ENCODE measurements at places on chromosomes 11 and 22. TPM values are rescaled to one million over a fixed set of nuclear protein-coding genes. Genes with fewer than 3 reads are reported as not detected.

DNA sequence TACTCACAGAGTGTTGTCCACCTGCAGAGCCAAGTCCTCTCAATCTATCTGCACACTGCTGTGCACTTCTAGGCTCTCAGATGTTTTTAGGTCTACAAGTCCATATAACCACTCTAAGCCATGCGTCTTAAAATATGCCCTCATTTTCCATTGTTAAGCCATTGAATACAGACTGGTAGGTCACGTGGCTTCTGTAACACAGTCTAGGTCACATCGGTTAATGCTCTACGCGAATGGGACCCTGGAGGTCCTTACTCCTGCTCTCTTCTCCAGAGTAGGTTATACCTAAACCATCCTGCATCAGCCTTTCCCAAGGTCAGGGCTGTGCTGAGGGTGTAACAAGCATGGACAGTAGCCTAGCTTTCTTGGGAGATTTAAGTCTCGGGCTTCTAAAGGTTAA is 819 bp downstream of the JAML start:
- no peak for DNase-seq

- DNase-seq = no peak
Observed at GRCh38 chr11:13772223-13773046, 104.0 kb downstream of the FAR1 start.

GRCh38 chr11:48037709-48038468 is 57.5 kb downstream of the PTPRJ start:
- no peak for DNase-seq

DNA sequence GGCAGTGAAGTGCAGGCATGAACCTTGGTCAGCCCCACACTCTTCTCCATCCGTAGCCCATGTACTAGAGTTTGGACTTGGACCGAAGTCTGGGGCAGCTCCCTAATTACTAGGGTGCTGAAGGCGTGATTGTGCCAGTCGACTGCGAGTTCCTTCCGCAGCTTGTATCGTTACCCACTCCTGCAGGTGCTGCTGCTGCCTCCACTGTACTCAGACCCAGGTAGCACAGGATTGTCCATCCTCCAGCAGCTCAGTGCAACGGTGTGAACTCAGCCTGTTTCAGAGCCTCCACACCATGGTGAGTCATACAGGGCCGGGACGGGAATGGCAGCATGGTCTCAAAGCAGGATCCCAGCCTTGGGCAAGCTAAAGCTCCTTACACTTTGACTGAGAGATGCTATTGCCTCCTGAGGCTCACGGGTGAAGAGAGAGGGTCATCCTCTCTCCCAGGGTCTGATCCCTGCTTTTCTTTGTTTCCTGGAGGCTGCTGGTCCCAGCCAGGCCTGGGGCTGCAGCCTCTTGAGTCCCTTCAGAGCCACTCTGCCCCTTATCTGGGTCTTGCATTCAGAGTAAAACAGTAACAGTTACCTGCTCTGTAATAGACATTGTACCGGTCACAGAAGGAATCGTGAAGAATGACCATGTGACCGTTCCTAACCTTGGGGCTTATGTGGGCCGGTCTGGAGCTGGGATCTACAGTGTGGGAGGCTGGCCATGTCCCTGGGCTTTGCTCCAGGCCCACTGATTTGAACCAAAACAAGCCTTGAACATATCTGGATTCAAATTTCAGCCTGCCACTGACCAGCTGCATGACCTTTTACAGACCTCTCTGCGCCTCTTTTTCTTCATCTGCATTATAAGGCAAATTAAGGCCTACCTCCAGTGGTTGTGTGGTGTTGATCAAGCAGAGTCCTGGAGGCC is 1.7 kb downstream of the TKFC start:
- no peak for DNase-seq

Gene MMP3
- 6.7 TPM for total RNA-seq

DNA sequence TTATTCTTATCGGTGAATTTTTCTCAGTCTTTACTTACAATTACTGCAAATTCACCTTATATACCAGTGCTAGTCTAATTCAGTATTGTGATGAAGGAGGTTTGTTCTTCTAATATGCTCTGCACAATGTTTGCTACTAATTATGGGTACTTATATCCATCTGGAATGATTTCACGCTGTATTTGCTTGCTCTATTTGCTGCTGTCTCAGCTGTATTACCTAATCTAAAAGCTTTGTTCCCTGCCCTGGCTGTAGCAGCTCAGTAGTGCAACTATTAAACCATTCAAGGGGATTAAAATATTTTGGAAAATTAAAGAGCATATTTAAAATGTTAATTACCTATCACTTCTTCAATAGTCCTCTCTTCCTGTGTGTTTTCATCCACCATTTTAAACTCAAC is 375.3 kb downstream of the LUZP2 start:
- no peak for DNase-seq

DNA sequence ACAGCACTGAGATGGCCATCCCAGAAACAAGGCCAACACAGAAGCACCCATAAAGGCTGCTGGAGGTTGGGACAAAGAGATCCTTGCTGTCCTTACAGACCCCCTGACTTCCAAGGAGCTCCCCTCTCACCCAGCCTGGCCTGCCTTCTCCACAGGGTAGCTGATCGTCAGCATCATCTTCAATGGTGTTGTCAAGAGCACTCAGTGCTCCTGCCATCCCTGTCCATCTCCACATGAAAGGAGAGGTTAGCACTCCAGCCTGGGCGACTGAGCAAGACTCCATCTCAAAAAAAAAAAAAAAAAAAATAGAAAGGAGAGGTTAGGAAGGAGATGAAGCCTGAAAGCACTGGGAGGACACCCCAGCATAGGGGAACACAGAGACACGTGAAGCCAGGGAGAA is 2.1 kb upstream of the POU2AF3 start:
- DNase-seq = no peak

DNA sequence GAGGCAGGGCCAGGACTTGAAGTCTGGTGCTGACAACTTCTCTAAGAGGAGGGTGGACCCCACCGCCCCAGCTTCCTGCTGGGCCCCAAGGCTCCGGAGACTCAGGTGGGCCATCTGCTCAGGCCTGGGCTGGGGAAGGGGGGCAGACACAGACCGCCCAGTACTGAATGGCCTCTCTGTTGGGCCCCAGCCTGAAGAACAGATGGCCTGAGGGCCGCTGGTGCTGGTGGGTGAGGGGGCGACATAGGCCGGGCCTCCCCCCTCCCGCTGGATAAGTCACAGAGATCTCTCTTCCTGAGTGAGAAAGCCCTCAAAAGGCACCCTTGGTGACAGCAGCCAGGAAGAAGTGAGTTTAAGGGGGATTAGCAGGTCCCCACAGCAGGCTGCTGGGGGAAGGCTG is 12.5 kb upstream of the TP53I11 start:
- DNase-seq = no peak

Gene GPR83
- total RNA-seq = 0.62 TPM

- no peak for DNase-seq
Observed at GRCh38 chr11:58621586-58622262, 741 bp upstream of the CNTF start.

GRCh38 chr11:91170711-91171110 is 947.9 kb upstream of the CHORDC1 start:
- no peak for DNase-seq

Gene TSSK2
- not detected for total RNA-seq

Gene KRTAP5-7
- 0.58 TPM for total RNA-seq

- no peak for DNase-seq
Observed at GRCh38 chr11:105574974-105575373, 34.9 kb upstream of the GRIA4 start.

DNA sequence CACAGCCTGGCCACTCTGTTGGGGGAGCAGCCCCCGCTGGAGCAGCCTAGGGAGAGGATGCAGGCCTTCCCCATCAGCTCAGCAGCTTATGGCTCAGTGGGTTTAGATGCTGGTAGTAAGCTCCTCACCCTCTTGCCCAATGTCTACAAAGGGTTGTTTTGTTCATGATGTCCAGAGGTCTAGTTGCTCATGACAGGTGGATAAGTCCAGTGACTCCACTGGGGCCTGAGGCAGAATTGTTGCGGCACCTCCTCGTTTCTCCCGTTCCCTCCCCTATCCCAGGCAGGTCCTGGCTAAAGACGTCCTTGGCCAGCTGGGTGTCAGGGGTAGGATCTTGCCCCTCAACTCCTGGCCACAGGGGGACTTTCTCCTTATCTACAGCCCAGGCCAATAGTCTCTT is 233.5 kb upstream of the B3GAT1 start:
- DNase-seq = no peak

Gene XNDC1N
- total RNA-seq = 11.7 TPM

GRCh38 chr11:1745701-1746320 is 4.6 kb downstream of the IFITM10 start:
- DNase-seq = peak; percentile 32

DNA sequence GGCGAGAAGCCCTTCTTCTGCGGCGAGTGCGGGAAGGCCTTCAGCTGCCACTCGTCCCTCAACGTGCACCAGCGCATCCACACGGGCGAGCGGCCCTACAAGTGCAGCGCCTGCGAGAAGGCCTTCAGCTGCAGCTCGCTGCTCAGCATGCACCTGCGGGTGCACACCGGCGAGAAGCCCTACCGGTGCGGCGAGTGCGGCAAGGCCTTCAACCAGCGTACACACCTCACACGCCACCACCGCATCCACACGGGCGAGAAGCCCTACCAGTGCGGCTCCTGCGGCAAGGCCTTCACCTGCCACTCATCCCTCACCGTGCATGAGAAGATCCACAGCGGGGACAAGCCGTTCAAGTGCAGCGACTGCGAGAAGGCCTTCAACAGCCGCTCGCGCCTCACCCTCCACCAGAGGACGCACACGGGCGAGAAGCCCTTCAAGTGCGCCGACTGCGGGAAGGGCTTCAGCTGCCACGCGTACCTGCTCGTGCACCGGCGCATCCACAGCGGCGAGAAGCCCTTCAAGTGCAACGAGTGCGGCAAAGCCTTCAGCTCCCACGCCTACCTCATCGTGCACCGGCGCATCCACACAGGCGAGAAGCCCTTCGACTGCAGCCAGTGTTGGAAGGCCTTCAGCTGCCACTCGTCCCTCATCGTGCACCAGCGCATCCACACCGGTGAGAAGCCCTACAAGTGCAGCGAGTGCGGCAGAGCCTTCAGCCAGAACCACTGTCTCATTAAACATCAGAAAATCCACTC is 12.2 kb downstream of the ZNF74 start:
- no peak for DNase-seq

DNA sequence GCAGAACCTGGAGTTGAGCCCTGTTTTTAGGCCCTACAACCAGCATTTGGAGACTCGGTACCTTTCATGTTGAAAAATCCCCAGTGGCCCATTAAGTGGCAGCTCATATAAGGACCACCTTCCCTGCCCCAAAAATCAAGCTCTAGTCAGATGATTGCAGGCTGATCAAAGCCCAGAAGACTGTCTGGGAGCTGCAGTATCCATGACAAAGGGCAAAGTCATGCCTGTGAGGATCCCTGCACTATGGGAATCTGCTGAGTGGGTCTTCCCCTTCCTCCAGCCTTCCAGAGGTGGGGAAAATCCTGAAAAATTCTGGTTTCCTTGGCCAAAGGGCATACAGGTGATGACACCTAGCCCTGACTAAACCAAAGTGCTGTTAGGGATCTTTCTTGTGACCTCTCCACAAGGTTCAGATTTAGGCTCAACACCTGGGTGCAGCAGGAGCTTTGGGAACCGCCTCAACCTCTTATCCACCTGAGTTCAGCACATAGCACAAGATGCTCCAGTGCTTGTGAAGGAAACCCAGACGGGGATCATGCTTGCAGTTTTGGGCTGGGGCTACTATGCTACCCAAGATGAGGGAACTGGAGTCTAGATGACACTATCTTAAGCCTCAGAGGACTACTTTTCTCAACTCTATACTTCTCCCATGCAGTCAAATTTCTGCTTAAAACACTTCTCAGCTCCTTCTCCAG is 1.2 kb upstream of the TRIM3 start:
- no peak for DNase-seq

Gene AKIP1
- 14.7 TPM for total RNA-seq

DNA sequence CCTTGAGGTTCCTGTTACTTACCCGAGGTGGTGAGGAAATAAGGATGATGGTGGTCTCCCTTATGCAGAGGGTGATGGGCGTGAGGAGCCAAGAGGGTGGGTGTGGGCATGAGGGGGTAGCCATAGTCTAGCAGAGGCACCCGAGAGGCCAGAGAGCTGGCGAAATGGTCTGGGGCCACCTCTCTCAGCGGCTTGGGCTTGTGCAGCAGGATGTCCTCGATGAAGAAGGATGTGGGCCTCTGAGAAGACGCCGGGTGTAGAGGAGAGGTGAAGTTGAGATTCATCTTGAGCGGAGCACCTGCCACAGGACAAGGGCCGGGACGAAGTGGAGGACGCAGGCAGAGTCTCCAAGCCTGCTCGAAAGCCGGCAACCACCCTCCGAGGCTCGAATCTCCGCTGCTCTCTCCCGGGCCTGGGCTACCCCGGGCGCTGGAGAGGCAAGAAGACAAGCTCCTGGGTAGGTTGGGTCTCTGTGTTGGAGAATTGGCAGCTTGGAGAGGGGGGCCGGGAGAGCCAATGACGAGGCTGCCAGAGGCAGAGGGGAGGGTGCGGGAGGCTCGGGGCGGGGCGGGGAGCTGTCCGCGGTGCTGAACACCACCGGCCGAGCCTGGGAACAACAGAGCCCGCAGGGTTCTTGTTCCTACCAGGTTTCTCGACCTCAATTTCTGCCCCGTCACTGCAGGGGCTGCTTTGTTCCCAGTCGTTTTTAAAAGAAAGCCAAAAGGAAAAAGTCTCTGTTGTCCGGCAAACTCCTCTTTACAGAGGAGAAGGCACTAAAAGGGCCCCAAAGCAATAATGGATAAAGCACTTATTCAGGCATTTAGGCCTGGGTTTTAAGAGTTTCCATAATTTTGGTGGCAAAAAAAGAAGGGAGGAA is at the start of gene BSX:
TSS of gene BSX (minus strand) at position 447 of the 877 bp plus-strand sequence. CDS start at position 284, 163 bp downstream.
- no peak for DNase-seq

Gene CNGA4
- 0.31 TPM for total RNA-seq

Gene ABCG4
- not detected for total RNA-seq
